Spinal cord (tissue), 10 donors: ENCODE measurements at places on chromosomes 16 and 17. TPM values are rescaled to one million over a fixed set of nuclear protein-coding genes. Genes with fewer than 3 reads are reported as not detected.

Gene METRNL
- 59.6 TPM for polyA plus RNA-seq

Gene TM4SF5
- polyA plus RNA-seq, result not detected

Gene ABCC12
- polyA plus RNA-seq, result 0.29 TPM

Gene ALG1
- polyA plus RNA-seq, result 19.9 TPM

Gene KRT33A
- polyA plus RNA-seq, result not detected

Gene ACSM2A
- 0.56 TPM for polyA plus RNA-seq

Gene NLGN2
- 210 TPM for polyA plus RNA-seq

Gene SPOP
- 70.3 TPM for polyA plus RNA-seq

Gene CNOT1
- polyA plus RNA-seq, result 105 TPM

Gene AANAT
- polyA plus RNA-seq, result 0.60 TPM

Gene HLF
- 27.5 TPM for polyA plus RNA-seq

Gene C16orf92
- polyA plus RNA-seq, result 2.0 TPM

Gene MYH13
- not detected for polyA plus RNA-seq

Gene CKLF
- polyA plus RNA-seq, result 41.0 TPM

Gene SLC16A6
- 2.3 TPM for polyA plus RNA-seq

Gene LGALS9
- polyA plus RNA-seq, result 21.5 TPM

Gene CHST5
- 4.9 TPM for polyA plus RNA-seq

Gene IQCK
- polyA plus RNA-seq, result 17.3 TPM

Gene CFAP119
- 16.0 TPM for polyA plus RNA-seq

Gene PRR35
- polyA plus RNA-seq, result 0.14 TPM

Gene KRTAP9-4
- not detected for polyA plus RNA-seq

Gene EIF1
- 689 TPM for polyA plus RNA-seq

Gene KCTD11
- polyA plus RNA-seq, result 13.5 TPM

Gene SOCS3
- 5.6 TPM for polyA plus RNA-seq
